T-helper 9 cell (primary cell): ENCODE measurements at places on chromosomes 16 and 17.

DNA sequence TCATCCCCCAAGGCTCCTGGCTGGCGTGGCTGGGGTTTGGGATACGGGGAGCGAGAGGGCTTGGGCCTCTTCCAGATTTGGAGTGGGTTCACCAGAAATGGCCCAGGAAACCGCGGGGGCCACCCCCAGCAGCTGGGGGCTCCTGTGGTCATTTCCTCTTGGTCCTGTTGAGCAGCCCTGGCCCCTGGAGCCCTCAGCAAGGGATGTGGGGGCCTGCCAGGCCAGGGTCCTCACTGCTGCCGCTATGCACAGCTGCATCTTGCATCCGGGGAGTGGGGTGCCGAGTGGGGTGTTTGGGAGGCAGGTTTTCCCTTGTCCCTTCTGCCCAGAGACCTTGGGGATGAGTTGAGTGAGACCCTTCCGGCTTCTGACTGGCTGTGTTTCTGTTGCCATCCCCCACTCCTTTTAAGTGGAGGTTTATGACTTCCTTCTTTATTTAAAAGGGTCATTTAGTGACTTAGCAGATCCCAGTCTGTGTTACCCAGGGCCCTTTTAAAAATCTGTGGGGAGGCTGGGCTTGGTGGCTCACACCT lies 319.8 kb downstream of the SEC14L1 start:
- DNase-seq = no peak

DNA sequence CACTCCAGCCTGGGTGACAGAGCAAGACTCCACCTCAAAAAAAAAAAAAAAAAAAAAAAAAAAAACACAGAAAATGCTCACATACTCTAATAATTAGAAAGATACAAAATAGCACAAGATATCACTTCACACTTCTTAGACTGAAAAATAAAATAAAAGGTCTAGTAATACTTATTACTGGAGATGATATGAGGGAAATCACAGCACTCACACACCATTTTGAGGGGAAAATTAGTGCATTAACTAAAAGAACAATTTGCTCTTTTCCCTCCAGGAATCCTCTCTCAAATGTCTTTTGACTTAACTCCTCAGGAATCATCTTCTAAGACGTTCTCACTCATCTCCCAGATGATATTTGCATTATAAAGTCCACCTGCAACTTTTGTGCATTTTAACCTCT lies 697.9 kb upstream of the SOX9 start:
- DNase-seq = no peak

GRCh38 chr17:8631554-8631877 lies 991 bp upstream of the MYH10 start:
- no peak for DNase-seq

GRCh38 chr16:48366165-48367093 lies 18.8 kb downstream of the SIAH1 start:
- DNase-seq = peak; percentile 26

DNA sequence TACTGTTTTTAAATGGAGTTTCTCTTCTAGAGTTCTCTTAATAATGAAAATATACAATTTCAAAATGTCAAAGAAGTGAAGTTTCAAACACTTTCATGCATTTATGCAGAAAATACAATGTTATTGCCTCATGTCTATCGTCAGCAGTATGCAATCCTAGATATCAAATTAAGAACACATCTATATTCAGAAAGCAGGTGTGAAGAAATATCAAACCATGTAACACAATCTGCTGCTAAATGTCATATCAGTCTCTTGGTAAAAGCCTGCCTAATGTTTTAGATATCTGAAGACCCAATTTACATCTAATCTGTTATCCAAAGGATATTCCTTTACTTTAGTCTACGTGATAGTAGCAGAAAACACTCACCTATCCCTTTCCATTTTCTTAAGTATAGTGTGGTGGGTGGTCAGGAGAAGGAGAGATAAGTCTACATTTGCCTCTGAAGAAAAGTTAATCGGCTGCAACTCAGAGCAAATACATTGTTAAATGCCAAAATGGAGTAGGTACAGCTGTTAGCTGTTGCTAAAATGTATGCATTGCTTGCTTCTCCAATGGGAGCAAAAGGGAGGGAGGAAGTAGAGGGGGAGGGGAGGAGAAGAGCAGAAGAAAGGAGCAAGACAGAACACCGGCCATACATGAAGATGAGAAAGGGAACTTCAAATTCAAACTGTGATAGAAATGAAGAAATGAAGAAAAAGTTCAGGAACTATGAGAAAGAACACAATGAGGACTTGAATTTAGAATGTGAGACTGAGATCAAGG lies 64.9 kb downstream of the ITFG1 start:
- DNase-seq = no peak

DNA sequence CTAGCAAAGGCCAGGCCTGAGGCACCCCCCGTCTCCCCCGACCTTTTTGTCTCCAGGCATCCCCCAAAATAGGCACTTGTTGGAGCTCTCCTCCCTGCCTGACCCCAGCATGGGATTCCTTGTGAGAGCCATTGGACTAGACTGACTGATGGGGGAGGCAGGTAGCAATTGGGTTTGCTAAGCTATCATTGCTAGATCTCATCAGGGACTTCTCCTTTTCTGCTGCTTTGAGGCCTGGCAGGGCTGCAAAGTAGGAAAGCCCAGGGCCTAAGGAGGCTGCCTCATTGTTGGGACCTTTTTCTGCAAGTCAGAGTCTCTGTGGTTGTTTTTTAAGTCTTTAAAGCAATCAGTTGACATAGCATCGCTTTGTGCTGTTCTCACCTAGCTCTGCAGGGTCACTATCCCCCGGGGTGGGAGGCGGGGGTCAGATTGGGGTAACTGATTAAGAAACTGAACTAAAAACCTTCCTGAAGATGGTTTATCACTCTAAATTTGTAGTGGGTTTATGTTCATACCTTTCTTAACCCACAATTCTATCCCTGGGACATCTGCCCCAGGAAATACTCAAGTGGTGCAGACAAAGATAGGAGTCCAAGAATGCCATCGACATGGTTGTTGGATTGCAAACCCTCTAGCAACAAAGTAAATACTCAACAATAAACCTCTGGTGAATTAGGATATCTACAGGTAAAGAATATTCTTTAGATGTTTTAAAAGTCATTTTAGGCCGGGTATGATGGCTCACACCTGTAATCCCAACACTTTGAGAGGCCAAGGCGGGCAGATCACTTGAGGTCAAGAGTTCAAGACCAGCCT lies 28.0 kb downstream of the LLGL2 start:
- no peak for DNase-seq

DNA sequence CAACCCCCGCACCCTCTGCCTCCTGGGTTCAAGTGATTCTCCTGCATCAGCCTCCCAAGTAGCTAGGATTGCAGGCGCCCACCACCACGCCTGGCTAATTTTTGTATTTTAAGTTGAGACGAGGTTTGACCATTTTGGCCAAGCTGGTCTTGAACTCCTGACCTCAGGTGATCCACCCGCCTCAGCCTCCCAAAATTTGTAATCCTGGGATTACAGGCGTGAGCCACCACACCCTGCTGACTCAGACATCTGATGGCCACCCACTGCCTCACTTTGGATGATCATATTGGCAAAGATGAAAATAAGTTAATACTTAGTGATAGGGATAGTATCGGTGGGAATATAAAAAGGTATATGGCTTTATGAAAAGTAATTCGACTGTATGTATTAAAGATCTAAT lies 55.9 kb downstream of the GRB2 start:
- no peak for DNase-seq

- no peak for DNase-seq
These were observed 43.3 kb upstream of the CDH13 start for GRCh38 chr16:82583422-82583821.

- DNase-seq = no peak
These were observed 22.1 kb downstream of the FCSK start for GRCh38 chr16:70476272-70477020.

GRCh38 chr17:67076290-67076689 lies 31.9 kb downstream of the CACNG1 start:
- DNase-seq = no peak

DNA sequence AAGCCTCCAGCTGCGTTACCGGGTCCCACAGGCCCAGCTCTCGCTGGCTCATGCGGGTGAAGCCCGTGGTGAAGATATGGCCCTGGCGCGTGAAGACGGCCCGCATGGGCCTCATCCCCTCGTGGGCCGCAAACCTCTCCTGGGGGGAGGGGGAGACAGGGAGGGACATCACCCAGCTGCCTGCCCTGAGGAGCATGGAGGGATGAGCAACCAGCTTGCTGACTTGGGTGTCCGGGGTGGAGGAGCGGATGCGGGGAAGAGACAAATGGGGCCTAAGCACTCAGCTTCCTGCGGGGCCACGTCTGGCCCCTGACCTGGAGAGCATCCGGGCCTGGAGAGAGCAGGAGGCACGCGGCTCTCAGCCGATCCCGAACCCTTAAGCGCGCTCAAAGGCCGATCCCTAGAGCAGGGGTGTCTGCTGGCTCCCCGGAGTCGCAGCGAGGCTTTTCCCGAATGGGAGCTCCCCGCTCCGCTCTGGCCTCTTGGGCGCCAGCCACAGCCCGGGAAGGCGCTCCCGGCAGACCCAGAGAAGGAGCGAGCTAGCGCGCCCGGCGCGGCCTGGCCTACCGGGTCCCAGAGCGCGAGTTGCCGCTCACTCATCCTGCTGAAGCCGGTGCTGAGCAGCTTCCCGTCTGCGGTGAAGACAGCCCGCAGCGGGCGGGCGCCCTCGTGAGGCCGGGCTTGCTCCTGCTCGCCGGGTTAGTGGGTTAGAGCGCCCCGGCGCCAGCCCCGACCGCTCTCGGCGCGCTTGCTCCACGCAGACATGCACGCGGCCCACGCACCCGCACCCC lies 5.0 kb downstream of the CORO6 start:
- DNase-seq = peak; percentile 84

GRCh38 chr17:10857976-10858375 lies 20.1 kb upstream of the PIRT start:
- no peak for DNase-seq

- no peak for DNase-seq
These were observed 113.8 kb downstream of the OR1D5 start for GRCh38 chr17:2949469-2950044.
